ENCODE measurements at places on chromosomes 1 and 21.

DNA sequence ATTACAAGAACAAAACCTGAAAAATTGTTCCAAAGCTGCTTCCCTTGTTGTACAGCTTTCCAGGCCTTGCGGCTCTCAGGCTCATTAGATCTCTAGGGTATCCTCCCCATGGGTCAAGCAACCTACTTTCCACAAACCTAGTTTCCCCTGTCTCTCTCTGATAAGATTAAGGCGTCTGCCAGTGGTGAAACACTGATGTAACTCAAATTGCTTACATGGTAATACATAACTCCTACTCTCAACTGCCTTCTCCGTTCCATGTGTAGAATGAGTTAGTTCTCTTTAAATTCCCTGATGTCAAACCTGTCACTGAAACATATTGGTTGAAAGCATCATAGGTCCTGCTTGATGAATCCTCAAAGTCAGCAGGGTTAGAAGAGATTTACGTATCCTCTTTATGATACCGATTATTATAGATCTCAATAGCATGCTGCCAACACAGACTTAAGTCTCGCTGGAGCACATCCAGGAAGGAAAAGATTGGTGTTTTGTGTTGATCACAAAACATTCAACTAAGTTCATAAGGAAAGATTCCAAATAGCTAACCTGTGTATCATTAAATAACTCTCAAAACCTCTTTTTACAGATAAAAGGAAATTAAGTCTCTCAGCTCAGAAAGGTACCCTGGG lies 10.6 kb downstream of the PPP1R15B start:
- no peak for DNase-seq

DNA sequence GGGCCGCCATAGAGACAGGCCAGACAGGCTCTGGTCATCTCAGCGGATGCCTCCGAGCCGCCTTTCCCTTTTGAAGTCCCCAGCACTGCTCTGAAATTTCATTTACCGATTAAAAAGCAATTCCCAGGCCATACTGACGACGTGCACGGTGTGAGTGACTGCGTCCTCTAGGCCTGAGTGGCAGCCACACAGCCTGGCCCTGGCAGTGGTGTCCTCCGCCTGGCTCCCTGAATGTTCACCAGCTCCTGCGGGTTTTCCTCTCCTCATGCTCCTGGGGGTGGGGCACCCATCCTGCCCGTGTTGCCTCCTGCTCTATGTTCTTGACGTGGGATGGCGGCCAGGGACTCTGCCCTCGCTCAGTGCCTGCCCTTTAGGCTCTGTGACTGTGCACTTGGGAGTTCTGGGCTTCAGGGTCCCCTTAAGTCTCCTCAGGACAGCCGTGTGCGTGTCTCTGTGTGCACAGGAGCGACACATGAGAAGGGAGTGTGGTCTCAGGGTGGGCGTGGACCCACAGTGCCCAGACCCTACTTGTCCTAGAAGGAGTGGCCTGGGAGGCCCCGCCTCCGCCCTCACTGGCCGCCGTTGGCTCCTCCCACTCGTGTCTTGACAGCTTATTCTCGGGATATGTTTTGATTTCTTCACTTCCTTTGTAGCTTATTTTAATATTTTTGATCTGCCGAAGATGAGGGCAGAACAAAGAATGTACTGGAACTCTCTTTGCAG lies 3.6 kb downstream of the SKI start:
- no peak for DNase-seq

GRCh38 chr21:44828362-44829056 lies 10.6 kb upstream of the SUMO3 start:
- DNase-seq, result no peak

GRCh38 chr1:2372551-2373490 lies 18.5 kb downstream of the MORN1 start:
- no peak for DNase-seq

- no peak for DNase-seq
Observed at GRCh38 chr1:202561726-202562443, 148.4 kb downstream of the SYT2 start.

- DNase-seq, result peak; percentile 1
Observed at GRCh38 chr1:39398278-39399021, 93.0 kb upstream of the BMP8A start.

GRCh38 chr1:14363707-14364413 lies 234.6 kb upstream of the KAZN start:
- DNase-seq, result no peak

GRCh38 chr1:113765306-113766230 lies 6.3 kb upstream of the PHTF1 start:
- DNase-seq, result no peak

DNA sequence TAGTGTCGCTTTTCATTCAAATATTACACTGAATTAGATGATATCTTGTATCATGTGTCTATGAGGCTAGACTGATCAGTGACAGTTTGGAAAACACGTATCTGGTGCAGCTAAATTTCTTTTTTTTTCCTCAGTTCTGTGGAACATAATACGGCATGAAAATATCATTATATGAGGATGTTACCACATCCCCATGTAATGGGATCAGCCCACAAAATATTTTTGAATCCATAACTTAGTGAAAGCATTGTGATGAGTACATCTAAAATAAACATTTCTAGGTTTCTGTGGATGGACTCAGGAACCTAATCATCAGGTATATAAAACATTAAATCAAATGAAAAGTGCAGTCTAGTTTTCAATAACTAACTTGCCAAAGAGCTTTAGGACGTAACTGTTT lies 356.3 kb downstream of the USP25 start:
- DNase-seq, result no peak

DNA sequence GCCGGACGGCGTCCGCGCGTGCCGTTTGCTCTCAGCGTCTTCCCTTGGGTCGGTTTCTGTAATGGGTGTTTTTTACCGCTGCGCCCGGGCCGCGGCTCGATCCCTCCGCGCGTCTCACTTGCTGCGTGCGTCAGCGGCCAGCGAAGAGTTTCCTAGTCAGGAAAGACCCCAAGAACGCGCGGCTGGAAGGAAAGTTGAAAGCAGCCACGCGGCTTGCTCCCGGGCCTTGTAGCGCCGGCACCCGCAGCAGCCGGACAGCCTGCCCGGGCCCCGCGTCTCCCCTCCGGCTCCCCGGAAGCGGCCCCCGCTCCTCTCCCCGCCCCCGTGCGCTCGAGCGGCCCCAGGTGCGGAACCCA lies 159.8 kb downstream of the RUNX1 start:
- no peak for DNase-seq

- DNase-seq, result no peak
Observed at GRCh38 chr1:164233149-164233548, 325.8 kb upstream of the PBX1 start.

- DNase-seq, result no peak
Observed at GRCh38 chr1:66641891-66642473, 108.0 kb downstream of the SGIP1 start.

All from stimulated activated CD8-positive, alpha-beta memory T cell treated with anti-CD3 and anti-CD28 coated beads, Interleukin-15, amount 100 ng/mL, for 4 hours (primary cell).